NCI-H2081 (cell line): ENCODE measurements at places on chromosomes 3 and 15.
A peak's percentile ranks its signal among the peaks of the same experiment; 100 is the strongest.

- DNase-seq = no peak
These were observed 27.9 kb downstream of the MINDY4B start for GRCh38 chr3:150877303-150877702.

DNA sequence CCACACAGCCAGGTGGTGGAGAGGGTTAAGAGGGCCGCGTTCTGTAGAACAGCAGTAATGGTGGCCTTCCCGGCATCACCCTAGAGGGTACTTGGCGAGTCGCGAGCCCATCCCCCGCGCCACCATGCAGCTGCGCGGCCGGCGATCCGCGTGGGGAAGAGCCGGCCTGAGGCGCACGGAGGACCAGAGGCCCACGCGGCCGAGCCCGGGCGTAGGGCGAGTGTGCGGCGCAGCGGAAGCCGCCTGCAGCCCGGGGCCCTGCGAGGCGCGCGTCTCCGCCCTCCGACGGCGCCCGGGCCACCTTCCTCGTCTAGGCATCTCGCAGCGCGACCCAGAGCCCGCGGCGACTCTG lies 423 bp downstream of the TKT start:
- no peak for DNase-seq

DNA sequence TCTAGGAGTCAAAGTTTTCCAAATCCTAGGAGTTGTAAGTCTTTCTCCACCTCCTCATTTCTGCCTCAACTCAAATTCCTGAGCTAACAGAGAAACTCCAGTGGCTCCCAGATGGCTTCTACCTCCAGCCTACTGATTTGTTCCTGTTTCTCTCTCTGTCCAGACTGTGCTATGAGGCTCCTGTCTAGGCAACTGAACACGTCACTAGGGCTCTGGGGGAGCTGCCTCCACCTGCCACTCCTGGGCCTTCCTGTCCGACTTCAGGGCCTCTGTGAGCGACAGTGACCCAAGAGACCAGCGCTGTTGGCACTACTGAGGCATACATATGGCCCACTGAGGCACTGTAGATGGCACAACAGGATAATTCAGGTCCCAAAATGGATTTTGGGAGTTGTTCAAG lies 71.4 kb downstream of the EXOG start:
- no peak for DNase-seq

DNA sequence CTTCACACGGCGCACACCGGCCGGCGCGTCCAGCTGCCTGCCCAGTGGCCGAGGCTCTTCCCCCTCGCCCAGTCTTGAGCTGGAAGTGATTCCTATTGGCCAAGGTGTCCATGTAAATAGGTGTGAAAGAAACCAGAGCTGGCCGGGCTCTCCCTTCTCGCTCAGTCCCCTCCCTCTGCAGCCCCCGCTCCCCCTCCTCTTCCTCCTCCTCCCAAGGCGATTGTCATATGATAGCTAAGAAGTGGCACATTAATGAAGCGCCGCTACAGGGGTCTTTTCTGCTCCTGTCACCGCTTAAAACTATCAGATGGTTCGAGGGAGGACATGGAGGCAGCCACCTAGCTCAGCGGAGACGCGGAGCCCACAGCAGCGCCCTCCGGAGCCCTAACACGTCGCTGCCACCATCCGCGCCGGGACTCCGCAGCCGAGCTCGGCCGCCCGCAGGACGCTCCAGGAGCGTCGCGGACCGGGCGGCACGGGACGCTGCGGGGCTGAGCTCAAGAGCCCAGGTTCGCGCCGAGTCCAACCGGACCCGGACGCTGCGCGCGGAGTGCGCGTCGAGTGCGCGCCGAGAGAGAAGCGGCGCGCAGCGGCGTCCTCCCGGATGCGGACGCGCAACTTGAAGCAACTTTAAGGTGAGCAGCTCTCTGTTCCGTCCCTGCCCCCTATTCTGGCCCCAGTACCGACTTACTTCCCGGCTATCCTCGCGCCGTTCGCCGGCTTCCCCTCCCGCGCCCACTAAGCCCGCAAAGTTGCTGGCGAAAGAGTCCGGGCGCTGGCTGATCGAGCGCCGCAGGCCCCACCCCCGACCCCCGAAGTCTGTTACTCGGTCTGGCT lies at the start of gene FOXB1:
TSS of gene FOXB1 (plus strand) at position 303 of the 837 bp plus-strand sequence. CDS start 653 bp downstream, outside the sequence.
- DNase-seq = peak; percentile 13

GRCh38 chr15:63264688-63265293 lies 12.6 kb upstream of the APH1B start:
- no peak for DNase-seq

GRCh38 chr3:8964436-8965370 lies 1.4 kb upstream of the RAD18 start:
- no peak for DNase-seq

- DNase-seq = no peak
These were observed 39.3 kb downstream of the PLD1 start for GRCh38 chr3:171770689-171771620.

DNA sequence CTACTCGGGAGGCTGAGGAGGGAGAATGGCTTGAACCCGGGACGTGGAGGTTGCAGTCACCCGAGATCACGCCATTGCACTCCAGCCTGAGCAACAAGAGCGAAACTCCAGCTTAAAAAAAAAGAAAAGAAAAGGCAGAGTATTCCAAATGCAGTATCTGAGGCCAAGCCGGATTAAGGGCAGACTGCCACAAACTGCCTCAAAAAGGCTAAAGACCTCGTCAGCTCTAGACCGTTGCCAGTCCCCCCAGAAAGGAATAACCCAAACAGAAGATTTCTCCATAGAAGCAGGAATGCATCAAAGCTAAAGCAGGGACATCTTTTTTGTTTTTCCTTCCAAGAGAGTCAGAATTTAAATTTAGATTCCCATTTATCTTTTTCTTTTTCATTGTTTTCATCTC lies 72.9 kb downstream of the TM4SF4 start:
- no peak for DNase-seq

- DNase-seq = no peak
These were observed 17.4 kb downstream of the THBS1 start for GRCh38 chr15:39598186-39598850.

DNA sequence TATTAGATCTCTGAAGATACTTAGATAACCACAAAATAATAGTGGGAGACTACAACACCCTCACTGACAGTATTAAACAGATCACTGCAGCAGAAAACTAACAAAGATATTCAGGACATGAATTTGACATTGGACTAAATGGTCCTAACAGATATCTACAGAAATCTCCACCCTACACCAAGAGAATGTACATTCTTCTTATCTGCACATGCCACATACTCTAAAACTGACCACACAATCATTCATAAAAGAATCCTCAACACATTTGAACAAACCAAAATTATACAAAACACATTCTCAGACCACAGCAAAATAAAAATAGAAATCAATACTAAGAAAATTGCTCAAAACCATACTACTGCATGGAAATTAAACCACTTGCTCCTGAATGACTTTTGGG lies 116.3 kb downstream of the DTWD1 start:
- DNase-seq = no peak

DNA sequence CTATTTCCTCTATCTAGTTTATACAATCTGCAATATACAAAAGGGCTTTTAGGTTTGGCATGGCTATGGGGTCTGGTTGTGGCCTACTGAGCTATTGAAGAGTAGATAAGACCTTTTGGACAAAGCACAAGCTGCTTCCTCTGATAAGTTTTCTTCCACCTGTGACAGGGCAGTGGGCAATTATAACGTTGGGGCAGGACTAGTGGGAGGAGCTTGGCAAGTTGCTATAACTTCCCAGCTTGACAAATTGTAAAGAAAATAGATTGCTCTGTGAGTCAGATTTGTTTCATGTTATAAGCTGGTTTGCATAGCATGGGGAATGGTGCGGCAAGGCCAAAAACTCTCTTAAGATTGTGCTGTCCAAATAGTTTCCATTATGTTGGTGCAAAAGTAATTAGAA lies 64.9 kb downstream of the SLC7A14 start:
- DNase-seq = no peak

GRCh38 chr3:132265488-132265887 lies 51.7 kb upstream of the ACP3 start:
- DNase-seq = no peak

GRCh38 chr3:45143673-45144671 lies 2.2 kb downstream of the CDCP1 start:
- no peak for DNase-seq

GRCh38 chr3:136838641-136839555 lies 20.0 kb downstream of the SLC35G2 start:
- no peak for DNase-seq

GRCh38 chr3:142243134-142243533 lies 17.7 kb upstream of the GK5 start:
- DNase-seq = no peak

- no peak for DNase-seq
These were observed 30.0 kb downstream of the CHD2 start for GRCh38 chr15:92930054-92930621.

DNA sequence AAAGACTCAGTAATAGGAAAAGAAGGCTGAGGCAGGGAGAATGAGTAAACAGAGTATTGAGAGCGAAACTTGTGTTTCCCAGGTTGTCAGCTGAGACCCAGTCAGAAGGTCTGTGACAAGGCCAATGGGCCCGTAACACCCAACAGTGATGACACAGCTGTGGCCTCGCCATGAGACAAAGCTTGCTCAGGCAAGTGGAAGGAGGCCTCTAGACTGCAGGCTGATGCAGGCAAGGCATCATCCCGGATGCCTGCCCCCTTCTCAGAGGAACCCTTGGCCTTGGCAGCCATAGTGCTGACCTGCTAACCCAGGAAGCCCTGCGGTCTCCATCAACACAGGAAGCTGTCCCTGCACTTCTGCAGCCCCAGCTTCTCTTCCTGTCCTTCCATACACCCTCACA lies 15.4 kb downstream of the RAB6B start:
- no peak for DNase-seq

GRCh38 chr3:64214381-64215018 lies 10.8 kb downstream of the PRICKLE2 start:
- no peak for DNase-seq

GRCh38 chr15:48440084-48440483 lies 108.9 kb downstream of the DUT start:
- no peak for DNase-seq

DNA sequence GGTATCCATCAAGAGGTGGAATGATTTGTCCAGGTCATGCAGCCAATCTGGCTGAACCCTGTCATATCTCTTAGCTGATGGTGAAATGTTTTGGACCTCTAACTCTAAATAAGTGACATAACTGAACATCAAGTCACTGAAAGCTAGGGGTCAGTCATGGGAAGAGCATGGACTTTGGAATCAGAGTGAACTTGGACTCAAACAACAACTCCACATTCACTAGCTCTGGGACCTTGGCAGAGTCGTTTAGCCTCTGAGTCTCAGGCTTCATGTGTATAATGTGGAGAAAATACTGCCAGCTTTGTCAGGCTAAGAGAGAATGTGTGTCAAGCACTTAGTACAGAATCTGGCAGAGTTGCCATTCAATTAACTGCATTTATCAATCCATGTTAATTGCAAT lies 557.8 kb upstream of the CFAP20DC start:
- DNase-seq = no peak

DNA sequence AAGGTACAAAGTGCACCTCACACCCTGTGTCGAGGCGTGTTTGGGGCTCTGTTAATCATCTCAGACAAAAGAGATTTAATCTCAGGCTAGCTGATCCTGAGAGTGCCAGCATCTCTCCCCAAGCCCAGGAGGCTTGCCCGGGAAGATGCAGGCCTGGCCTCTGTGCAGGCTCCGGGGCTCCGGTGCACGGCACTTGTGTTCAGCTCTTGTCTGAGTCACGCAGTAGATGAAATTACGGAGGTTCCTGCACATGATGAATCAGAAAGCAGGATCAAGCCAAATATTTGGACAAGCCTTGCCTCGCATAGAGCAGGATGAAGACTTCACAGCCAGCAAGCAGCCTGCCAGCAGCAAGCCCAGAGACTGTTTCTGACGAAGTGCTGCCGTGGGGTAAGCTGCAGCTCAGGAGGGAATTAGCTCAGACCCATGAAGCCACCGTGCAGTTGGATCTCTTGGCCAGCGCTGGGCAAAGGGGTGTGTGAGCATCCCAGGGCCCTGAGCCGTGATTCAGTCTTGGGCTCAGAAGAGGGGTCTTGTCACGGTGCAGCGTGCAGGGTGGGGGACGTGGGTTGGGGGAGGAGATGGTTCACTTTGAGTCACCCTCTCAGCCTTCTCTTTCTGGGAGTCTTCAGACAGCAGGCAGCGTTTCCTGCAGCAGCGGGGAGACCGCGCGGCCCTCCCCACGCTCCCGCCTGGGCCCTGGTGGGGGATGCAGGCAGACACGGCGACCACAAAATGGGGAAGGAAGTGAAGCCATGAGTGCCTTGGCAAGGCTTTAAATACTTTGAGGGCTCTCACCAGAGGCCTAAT lies 89.2 kb upstream of the MEF2A start:
- no peak for DNase-seq

DNA sequence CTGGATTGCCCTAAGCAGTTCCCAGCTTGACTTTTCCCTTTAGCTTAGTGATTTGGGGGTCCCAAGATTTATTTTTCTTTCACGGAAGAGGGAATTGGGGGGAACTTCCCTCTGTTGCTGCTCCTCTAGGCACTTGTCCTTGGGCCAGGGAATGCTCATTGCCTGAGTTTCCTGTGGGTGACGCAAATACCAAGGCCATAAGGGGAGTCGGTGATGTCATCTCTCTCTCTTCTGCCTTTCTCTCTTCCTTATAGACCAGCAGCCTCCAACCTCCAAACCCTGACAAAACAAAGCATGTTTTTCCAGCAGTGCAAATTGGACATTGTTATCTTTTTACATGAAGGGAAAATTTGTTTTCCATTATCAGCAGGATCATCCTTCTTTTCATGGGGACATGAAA lies 120.2 kb downstream of the ITPR1 start:
- no peak for DNase-seq

GRCh38 chr3:140242818-140243276 lies 307.9 kb downstream of the CLSTN2 start:
- peak; percentile 30 for DNase-seq

GRCh38 chr15:59296181-59296617 lies 76.5 kb downstream of the MYO1E start:
- DNase-seq = peak; percentile 32

DNA sequence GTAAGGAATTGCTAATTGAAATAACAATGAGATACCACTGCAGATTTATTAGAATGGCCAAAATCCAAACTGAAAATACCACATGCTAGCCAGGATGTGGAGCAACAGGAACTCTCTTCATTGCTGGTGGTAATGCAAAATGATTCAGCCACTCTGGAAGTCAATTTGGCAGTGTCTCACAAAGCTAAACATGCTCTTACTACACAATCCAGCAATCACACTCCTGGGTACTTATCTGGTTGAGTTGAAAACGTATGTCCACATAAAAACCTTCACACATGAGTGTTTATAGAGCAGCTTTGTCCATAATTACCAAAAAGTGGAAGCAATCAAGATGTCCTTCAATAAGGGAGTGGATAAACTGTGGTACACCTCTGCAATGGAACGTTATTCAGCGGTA lies 113.3 kb downstream of the SMAD6 start:
- no peak for DNase-seq

GRCh38 chr3:78734048-78734637 lies 1033.7 kb downstream of the ROBO1 start:
- DNase-seq = peak; percentile 68
